Stimulated activated CD8-positive, alpha-beta memory T cell treated with anti-CD3 and anti-CD28 coated beads, Interleukin-2, amount 100 ng/mL, for 48 hours (primary cell): ENCODE measurements at places on chromosomes 3 and 15.
A peak's percentile ranks its signal among the peaks of the same experiment; 100 is the strongest.

DNA sequence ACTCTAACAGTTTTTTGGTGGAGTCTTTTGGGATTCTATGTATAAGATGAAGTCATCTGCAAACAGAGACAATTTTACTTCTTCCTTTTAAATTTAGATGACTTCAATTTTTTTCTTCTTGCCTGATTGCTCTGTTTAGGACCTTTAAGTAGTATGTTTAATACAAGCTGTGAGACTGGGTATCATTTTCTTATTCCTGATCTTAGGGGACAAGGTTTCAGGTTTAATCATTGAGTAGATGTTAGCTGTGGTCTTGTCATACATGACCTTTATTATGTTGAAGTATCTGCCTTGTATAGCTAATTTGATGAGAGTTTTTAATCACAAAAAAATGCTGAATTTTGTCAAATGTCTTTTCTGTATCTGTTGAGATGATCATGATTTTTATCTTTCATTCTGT, 20.6 kb downstream of the GRM2 start:
- no peak for DNase-seq

DNA sequence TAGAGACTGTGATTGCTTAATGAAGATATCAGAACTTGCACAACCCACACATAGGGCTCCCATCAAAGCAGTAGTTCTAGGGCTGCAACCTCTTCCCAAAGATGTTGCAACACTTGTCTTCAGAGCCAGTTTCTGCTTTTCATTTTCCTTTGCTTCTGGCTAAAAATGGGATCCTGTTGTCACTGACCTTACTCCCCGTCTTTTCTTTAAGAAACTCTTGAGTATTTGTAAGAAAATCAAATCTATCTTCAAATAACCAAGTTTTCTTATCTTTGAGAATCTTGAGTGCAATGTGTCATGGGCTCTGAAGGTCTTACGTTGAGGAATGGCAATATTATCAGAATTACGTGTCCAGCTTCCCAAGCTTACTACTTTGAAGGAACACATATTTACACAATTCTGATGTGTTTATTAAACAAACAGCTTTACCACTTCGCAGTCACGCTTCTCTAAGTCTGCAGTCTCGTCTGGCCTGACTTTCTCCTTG, 24.1 kb downstream of the CACNA1D start:
- DNase-seq = no peak

- DNase-seq = no peak
Measured at GRCh38 chr15:38795471-38796245, 231.0 kb upstream of the RASGRP1 start.

DNA sequence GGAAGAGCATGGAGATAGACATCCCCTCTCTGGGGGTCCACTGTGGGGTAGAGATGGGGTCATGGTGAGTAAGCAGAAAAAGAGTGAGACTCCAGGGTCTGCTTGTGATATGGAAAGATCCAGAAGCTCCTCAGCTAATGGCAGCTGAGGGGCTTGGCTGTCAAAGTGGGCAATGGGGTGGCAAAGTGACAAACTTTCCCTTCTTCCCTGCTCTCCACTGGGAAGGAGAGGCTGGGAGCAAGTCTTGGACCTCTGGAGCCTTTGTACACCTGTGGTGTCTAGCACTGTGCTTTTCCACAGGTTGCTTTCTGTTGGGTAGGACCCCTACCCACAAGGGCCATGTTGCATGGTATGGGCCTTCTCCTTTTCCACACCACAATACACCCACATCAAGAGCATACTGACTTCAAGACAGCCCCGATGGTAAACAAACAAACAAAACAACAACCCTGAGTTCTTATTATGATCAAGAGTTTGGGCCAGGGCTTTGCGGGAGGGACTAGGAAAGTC, 3.5 kb downstream of the ITGA11 start:
- no peak for DNase-seq

DNA sequence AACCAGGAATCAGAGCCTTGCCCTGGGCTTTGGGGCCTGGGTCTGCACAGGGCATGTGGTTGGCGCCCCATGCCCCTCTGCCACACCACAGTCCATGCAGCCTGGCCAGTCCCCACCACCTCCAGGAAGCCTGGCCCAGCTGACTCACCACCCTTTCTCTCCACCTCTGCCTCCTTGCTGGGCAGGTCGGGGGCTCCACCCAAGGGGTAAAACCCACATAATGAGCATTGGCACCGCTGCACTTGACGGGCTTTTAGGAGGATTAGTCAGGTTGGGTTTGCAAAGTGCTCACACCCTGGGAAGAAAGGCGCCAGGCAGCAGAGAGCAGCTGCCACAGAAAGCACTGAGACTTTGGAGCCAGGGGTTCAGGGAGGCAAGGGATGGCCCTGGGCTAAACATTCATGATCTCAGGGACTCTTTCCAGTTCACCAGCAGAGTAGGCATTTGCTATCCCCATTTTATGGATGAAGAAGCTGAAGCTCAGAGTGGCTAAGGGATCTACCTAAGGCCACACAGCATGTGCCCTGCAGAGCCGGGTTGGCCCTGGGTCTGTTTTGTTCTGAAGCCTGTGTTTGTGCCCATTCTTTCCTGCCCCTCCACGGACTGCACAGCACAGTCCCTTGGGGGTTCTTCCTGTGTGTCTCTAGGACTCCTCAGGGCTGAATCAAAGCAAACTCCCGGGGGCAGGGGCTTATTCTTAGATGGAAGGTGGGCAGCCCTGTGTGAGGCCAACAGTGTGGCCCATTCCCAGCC, 113.4 kb downstream of the ETFA start:
- no peak for DNase-seq

- no peak for DNase-seq
Measured at GRCh38 chr3:52010431-52010830, 14.7 kb upstream of the RPL29 start.

DNA sequence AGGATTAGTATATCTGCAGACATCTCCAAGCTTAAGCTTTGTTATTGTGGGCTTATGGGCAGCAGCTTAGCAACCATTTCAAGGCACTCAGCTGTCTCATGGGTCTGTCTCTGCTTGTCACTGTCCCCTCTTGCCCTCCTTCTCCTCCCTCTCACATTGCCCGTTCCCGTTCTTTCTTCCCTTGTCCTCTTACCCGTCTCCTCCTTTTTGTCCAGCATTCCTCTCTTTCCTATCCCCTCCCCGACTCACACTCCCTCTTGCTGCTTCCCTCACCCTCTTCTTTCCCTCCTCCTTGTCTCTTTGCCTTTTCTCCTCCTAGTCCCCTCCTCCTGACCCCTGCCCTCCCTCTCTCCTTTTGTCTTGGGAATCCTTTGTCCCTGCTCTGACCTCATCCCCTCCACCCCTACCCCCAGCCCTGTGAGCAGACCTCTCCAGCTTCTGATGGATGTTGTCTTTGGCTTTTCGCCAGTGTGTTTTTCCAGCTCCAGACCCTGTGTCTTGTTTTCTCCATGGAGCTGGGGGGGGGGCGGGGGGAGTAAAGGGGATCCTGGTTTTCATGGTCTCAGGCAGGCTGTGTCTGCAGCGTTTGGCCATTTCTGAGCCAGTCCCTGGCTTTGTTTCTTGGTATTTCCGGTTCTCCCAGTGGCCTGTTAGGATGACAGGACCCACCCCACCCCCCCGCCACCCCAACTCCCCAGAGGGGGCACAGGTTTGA, 47.9 kb upstream of the TRAK1 start:
- DNase-seq = no peak

DNA sequence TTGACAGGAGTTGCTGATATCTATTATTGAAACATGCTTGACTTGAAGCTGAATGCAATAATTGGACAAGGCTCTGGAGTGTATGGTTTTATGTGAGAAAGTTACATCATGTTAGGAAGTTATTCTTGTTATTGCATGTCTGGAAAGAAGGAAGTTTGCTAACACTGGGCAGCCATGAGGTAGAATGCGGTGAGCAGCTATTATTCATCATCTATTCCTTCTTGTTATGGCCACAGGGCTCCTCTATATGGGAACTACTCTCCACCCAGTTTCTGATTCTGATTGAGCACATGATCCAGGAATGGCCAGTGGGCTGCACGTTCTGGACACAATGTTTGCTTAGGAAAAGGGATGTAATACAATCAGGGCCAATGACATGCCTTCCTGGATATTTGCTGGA, 37.8 kb upstream of the SCN5A start:
- no peak for DNase-seq

DNA sequence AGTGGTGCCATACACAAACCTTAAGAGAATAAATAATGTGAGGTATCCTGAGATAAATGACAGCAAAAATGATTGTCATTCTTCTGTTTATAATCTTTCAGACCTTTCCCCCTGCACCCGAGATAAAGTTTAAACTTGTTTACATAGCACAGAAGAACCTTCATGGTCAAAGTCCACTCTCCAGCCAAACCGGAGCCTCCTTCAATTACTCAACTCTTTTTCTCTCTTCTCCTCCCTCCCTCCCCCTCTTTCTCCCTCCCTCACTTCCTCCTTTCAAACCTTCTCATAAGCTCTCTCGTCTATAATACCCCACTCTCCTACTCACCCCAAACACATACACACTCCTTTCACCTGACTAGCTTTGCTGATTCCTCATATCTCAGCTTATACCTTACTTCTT, 198.9 kb downstream of the EFHB start:
- no peak for DNase-seq

- DNase-seq = no peak
Measured at GRCh38 chr3:78666470-78666800, 1101.4 kb downstream of the ROBO1 start.

DNA sequence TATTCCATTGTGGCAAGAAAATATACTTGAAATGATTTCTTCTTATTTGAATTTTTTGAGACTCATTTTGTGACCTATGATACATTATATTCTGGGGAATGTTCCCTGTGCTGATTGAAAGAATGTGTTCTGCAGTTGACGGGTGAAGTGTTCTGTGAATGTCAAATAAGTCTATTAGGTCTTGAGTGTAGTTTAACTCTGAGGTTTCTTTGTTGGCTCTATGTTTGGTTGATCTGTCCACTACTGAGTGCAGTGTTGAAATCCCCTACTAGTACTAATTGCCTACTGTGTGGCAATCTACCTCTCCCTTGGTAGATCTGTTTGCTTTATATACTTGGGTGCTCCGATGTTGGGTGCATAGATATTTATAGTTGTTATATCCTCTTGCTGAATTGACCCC, 46.3 kb upstream of the VEPH1 start:
- DNase-seq = no peak

GRCh38 chr3:38260474-38260873, 5.1 kb upstream of the SLC22A13 start:
- no peak for DNase-seq

DNA sequence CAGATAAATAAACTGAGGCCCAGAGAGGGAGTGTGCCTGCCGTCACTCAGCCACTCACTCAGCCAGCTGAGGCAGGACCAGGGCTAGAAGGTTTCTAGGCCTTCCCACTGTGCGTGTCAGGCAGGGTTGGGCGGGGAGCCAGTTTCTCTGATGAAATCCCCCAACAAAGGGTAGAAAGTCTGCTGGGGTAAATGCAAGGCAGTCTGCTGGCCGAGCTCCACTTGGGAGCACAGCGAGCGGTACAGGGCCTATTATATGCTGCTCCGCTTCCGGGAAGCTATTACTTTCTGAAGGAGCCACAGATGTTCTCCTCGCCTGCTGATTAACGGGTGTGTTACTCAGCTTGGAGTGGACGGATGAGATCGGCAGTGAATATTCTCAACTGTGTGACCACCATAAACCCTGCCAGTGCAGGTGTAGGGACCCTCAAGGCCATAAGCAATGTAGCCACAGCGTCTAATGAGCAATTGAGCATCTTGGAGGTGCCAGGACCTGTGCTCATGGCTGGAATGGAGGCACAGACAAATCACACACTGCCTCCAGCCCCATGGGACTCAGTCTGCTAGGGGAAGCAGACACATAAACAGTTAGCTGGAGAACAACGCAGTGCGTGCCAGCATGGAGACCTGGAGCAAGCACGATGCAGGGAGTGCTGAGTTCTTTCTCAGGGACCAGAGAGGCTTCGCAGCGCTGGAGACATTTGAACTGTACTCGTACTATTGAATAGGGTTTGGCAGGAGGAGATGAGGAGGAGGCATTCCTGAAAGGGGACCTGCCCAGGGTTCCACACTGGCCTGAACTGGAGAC, 42.1 kb downstream of the CORO2B start:
- no peak for DNase-seq

GRCh38 chr3:58235970-58236369, 1.6 kb upstream of the ABHD6 start:
- no peak for DNase-seq

DNA sequence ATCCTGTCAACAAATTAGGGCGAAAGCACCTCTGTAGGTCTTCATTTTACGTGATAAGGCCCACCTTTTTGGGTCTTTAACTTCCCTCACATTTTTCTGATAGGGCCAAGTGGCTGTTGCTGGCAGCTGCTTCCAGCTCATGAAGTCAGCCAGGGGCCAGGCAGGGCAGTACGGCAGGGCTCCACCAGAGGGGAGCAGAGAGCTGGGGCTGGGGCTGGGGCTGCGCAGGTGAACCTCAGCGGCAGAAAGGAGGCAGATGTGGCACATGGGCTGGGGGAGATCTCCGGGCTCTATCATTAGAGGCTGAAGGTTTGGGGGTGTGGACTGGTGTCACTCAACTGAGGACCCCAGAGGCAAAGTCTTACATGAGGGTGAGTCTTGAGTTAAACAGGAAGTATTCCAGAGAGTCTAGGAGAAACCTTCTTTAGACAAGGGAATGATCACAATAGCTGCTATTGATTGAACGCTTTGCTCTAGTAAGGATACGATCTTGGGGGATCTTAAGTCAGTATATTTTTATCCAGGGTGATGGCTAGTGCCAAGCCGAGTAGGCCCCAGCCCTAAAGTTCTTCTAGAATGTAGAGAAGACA, 62.8 kb upstream of the MEX3B start:
- DNase-seq = peak; percentile 68

- no peak for DNase-seq
Measured at GRCh38 chr3:133475245-133476010, 75.6 kb downstream of the BFSP2 start.

DNA sequence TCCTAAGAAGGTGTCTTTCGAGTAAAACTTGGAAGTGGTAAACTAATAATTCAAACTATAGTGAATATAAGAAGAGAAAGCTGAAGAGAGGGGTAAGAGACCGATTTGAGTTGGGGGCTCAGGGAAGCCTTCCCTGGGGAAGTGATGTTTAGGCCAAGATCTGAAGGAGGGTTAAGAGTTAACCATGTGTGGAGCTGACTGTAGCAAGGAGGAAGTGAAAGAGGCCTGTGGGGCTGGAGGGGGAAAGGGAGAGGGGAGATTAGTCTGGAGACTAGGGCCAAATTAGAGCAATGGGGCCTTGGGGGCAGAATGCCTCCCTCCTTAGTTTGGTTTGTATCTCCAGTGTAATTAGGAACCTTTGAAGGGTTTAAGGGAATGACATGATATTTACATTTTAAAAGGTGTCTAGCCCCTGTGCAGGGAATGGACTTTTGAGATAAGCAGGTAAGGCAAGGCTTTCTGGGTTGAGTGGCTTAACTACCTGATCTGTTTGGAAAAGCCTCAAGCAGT, 2.2 kb downstream of the ZNF592 start:
- no peak for DNase-seq
